ENCODE measurements at places on chromosomes 5 and 9.

DNA sequence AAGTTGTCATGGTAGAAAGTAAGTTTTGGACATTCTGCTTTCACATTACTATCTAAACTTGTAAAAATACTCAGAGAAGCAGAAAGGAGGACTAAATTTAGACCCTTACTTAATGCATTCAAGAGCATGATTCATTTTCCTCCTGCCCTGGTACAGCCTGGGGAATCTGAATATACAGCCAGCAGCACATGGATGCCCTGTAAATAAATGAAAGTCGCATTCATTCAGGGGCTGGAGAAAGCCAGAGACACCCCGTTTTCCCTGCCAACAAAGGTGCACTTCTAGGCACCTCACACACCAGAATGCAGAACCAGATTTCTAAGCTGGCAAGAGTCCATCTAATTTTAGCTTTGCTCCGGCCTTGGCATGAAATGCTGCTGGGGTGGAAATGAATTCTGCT, 172.7 kb upstream of the KLF9 start:
- no peak for DNase-seq

DNA sequence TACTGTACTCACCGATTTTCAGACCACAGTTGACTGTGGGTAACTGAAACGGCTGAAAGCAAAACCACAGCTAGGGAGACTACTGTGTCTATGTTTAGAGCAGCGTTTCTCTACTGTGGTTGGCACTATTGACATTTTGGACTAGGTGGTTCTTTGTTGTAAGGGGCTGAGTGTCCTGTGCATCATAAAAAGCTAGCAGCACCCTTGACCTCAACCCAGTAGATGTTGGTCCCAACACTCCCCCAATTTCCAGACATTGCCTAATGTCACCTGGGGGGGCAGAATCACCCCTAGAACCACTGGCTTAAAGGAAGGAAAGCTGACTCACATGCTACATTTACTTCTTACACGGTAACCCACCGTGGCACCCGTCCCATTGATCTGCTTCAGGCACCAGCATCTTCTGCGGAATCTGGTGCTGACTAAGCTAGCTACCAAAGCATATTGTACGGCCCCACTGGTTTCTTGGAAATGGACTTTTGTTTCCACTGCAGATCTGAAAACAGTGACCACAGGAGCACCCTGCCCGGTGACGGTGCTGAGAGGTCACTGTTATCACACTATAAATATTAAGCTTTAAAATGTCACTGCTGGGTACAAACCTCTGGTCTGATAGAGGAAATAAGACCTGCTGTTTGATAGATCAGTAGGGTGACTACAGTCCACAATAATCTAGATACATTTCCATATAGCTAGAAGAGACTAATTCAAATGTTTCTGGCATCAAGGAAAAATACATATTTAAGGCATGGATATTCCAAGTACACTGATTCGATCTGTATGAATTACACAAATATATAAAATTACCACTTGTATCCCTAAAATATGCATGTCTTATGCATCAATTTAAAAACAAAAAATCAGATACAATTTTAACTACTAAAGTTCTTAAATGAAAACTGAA, 151.4 kb downstream of the HSD17B3 start:
- DNase-seq, result no peak

- no peak for DNase-seq
Observed at GRCh38 chr9:91758491-91758981, 191.5 kb downstream of the ROR2 start.

DNA sequence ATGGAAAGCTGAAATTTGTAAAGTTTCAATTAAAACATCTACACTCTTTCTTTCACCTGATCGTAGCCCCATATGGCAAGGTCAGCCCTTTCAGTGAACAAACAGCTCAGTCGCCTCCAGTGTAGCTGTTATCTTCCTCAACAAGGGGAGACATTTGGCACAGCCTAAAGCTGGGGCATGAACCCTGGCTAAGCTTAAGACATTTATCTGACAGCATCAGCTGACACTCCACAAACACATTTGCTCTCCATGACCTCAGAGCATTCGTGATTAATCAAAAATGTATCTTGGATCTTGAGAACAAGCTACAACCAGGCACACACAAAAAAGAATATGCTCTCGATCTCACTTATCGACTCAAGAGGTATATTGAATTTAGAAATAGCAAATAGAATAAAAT, 67.3 kb downstream of the POU5F2 start:
- DNase-seq, result no peak

GRCh38 chr5:147507480-147508126, 2.3 kb downstream of the DPYSL3 start:
- DNase-seq, result no peak

DNA sequence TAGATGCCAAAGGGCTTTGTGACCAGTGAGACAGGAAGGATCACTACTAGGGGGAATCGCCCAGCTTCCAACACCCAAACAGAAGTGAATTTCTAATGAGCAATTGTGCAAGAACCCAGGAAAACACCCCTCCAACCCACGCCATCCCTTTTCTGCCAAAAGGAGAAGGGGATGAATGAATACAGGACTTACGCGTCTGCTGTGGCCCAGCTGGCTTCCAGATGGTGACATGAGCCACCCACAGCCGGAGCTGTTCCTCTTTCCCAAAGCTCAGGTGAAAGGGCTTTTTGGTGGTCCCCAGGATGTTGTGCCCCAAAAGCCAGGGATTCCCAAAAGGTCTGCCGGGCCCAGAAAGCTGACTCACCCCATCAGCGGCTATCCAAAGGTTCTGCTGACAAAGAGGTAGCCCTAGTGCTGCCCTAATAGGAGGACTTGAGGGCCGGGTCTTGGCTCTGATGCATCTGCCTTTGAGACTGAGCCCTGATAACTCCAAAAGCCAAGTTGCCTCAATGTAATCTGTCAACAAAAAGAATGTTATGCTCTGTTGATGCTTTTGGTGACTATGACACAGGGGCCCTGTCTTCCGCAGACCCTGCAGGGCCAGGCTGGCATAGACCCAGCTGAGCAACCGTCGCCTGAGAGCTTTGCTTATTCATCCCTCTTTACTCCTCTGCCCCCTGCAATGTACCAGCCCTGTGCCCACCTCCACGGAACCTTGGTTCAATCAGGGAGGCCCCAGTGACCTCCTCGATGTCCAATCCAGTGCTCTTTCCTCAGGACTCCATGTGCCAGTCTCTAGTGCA, 14.5 kb downstream of the GSN start:
- peak; percentile 60 for DNase-seq
